ENCODE measurements at places on chromosomes 6 and 20. TPM values are rescaled to one million over a fixed set of nuclear protein-coding genes. Genes with fewer than 3 reads are reported as not detected.

Gene TNFAIP3
- total RNA-seq = 19.2 TPM

Gene TSPO2
- total RNA-seq = not detected

Gene PBOV1
- not detected for total RNA-seq

Gene CCM2L
- total RNA-seq = 21.5 TPM

Gene HLA-DOA
- not detected for total RNA-seq

Gene LY6G5C
- 0.30 TPM for total RNA-seq

Gene BCKDHB
- total RNA-seq = 5.3 TPM

Gene OXT
- total RNA-seq = not detected

Gene L3MBTL3
- 45.3 TPM for total RNA-seq

Gene SLC17A9
- total RNA-seq = 5.5 TPM

Gene ZBTB46
- total RNA-seq = 9.6 TPM

Gene TP53TG5
- not detected for total RNA-seq

Gene PDE10A
- total RNA-seq = 0.32 TPM

Gene TMEM244
- total RNA-seq = not detected

Gene SLC24A3
- total RNA-seq = not detected

Gene SLC52A3
- total RNA-seq = 6.5 TPM

Gene SIGLEC1
- total RNA-seq = not detected

Gene DCDC2
- 5.4 TPM for total RNA-seq

Gene BPIFB2
- not detected for total RNA-seq

Gene TSPYL1
- 31.9 TPM for total RNA-seq

Gene C6orf132
- 1.6 TPM for total RNA-seq

Gene DEF6
- 16.5 TPM for total RNA-seq

Gene COL9A1
- total RNA-seq = not detected

Gene TAPBP
- total RNA-seq = 145 TPM

Gene VEGFA
- 81.4 TPM for total RNA-seq

Gene SLC35D3
- not detected for total RNA-seq

Gene LAMA4
- total RNA-seq = 12.4 TPM

All from Caki2 (cell line).